ENCODE measurements at places on chromosomes 7 and 10. TPM values are rescaled to one million over a fixed set of nuclear protein-coding genes. Genes with fewer than 3 reads are reported as not detected.

CTAGE6 gene
- 0.62 TPM for total RNA-seq

PNLIPRP3 gene
- not detected for total RNA-seq

OGDHL gene
- 0.26 TPM for total RNA-seq

PTPN12 gene
- total RNA-seq = 29.9 TPM

GPRIN2 gene
- not detected for total RNA-seq

PNLIPRP1 gene
- not detected for total RNA-seq
